ENCODE measurements at places on chromosomes 6 and 20.
A peak's percentile ranks its signal among the peaks of the same experiment; 100 is the strongest.

- no peak for DNase-seq
These were observed 33.9 kb downstream of the SUN5 start for GRCh38 chr20:32970115-32970972.

DNA sequence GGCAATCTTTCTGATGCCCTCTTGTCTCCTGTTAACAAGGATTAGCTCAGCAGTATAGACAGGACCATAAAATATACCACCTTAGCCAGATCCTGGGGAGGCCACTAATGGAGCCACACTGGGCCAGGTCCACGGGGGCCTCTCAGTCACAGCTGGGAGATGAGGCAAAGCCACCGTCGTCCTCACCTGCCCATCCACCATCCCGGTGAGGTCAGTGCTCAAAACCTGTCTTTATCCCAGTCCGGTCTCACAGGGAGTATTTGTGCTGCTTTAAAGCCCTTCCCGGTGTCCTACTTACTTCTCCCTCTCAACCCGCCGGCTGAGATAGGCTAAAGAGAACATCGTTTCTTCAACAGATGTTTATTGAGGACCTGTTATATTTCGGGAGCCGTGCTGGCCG lies 104.3 kb downstream of the EDN3 start:
- no peak for DNase-seq

- no peak for DNase-seq
These were observed 370 bp downstream of the CDH22 start for GRCh38 chr20:46307999-46308257.

DNA sequence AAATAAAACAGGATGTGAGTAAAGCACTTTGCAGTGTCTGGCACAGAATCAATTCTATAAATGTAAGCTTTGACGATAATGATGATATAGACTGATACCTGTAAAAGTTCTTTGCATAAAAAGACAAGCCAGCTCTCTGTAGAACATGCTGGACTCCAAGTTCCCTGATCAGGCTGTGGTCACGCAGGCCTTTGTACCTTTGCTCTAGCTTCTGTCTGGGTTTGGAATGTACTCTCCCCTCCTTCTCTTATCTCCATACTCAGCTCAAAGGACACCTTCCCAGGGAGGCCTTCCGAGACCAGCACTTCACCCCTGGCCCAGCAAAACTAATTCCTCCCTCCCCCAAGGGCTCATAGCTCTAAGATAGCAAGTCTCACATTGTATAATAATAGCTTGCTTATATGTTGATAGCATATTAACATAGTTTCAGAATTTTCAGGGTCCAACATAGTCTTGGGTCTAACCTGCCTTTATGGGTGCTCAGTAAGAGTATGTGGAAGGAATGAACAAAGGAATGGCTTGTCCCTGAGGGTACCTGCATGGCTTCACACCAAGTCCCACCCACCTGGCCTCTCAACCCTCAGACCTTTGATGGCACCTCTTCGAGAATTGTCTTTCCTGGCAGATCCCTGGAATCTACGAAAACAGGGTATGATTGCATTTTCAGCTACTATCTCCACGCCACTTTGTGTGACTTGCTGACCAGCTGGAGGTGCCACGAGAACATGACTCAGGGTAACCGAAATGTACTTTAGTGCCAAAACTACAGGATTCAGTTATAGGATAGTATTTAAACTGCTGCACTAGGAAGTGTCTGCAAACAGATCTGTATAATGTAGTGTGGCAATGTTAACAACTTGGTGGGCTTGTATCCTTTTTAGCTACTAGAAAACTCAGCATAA lies 41.7 kb upstream of the PIM1 start:
- DNase-seq = no peak

DNA sequence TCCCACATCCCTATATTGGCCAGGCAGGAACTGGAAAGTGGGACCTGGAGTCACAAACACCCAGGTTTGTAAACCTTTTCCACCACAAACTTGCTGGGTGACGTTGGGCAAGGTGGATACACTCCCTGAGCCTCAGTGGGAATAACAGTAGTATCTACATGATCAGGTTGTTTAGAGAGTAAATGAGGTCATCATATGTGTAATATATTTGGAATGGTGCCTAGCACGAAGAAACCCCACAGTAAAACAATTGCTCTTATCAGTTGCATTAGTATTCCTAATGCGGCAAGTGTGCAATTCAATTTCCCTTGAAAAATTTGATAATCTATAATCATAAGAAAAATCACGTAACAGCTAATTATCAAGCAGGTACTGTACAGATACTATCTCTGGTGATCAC lies 51.9 kb downstream of the HIVEP2 start:
- no peak for DNase-seq

DNA sequence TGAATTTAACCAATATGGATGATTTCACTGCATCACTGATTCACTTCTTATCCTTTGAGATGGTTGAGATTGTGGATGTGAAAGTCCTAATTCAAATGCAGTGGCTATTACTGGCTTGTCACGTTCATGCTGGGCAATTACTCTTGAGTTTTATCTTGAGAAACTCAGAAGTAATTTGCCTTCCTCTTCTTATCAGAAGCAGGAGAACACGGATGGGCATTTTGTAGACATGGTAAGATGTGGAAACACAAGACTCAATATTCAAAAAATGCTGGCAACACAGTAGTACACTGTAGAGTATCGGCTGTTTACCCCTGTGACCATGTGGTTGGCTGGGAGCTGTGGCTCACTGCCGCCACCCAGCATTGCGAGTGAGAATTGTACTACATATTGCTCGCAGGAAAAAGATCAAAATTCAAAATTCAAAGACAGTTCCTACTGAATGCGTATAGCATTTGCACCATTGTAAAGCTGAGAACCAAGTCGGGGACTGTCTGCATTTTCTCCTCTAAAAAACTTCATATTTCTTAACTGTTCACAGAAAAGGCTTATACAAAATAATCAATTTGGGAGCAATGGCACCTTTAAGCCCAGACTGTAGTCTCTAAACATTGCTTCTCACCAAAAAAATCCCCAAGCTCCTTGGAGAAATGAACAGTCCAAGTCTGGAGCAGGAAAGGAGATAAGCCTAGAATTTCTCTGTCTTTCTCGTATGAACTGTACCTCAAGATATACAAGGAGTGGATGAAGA lies 61.9 kb upstream of the ELOVL5 start:
- no peak for DNase-seq

GRCh38 chr6:106136845-106137244 lies 50.7 kb downstream of the PRDM1 start:
- DNase-seq = no peak

DNA sequence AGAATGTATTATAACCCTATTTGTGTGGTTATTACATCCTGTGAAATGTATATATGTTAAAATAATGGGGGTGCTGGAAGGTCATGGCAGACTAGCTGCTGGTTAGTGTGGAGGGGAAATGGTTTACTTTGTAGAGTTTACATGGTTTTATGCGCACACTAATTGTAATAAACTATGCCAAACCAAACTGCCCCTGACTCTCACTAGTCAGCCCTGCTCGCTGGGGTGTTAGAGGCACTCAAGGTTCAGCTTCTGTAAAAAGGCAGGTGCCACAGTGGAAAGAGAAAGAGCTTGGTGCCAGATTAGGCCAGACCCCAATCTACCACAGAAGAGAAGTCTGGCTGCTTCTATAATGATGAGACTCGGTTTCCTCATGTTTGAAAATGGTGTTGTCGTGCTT lies 52.7 kb downstream of the GOPC start:
- DNase-seq = peak; percentile 10

DNA sequence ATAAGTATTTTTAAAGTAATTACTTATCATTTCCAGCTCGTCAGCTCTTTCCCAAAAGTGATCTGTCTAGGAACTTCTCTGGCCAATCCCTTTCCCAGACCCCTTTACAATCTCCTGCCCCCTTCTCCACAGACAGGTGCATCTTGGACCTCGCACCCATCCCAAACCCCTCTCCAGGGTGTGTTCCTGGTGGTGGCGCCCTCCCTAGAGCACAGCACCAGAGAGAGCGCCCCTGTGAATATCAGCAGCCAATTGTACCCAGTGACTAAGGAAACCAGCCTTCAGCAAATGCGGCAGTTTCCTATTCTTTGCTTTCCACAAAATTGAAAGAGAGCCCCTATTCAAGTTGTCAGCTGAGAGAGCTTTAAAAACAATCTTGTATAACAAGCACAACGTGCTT lies 157.7 kb downstream of the RNASET2 start:
- no peak for DNase-seq

GRCh38 chr20:58401162-58401561 lies 12.1 kb downstream of the VAPB start:
- no peak for DNase-seq

GRCh38 chr6:44289726-44290260 lies 19.5 kb downstream of the TMEM151B start:
- no peak for DNase-seq

DNA sequence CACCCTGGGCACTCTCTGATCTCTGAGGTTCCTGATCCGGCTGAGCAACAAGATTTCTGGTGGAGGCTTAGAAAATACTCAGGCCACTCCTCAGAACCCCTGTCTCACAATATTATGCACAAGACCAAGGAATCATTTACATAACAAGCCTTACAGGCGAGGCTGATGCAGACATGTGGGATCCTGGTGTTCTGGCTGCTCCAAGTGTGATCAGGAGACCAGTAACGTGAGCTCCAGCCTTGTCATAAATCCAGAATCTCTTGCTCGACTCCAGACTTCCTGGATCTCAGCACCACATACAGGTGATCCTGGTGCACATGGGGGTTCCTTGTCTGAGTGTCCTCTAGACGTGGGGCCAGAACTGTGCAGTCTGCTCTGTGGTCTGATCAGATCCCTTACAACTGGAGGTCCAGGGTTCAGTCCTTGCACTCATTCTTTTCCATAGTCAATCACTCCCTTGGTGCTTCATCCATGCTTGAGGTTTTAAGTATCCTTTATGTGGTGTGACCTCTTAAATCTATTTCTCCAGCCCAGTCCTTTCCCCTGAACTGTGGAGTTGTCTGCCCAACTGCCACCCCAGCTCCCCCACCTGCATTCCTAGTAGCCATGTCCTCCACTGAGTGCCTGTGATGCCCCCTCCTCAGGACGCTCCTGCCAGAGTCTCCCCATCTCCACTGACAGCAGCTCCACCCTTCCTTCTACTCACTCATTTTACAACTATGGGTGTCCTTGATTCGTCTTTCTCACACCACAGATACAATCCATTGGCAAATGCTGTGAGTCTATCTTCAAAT lies 5.1 kb downstream of the HLA-C start:
- DNase-seq = no peak

GRCh38 chr6:15317934-15318902 lies 72.3 kb downstream of the JARID2 start:
- no peak for DNase-seq

DNA sequence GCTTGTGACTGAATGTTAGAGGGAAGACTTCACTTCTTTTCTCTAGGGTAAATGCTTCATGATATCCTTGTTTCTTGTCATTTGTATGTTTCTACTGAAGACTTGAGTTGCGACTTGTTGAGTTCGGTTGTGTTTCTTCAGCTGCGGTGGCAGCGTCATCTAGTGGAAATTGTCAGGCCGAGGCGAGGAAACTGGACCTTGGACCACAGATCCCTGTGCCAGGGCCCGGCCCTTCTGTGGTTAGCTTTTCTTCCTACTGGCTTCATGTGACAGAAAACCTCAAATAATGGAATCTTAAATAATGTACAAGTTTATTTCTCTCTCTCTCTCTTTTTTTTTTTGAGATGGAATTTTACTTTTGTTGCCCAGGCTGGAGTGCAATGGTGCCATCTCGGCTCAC lies 12.4 kb downstream of the MTHFD1L start:
- DNase-seq = no peak

DNA sequence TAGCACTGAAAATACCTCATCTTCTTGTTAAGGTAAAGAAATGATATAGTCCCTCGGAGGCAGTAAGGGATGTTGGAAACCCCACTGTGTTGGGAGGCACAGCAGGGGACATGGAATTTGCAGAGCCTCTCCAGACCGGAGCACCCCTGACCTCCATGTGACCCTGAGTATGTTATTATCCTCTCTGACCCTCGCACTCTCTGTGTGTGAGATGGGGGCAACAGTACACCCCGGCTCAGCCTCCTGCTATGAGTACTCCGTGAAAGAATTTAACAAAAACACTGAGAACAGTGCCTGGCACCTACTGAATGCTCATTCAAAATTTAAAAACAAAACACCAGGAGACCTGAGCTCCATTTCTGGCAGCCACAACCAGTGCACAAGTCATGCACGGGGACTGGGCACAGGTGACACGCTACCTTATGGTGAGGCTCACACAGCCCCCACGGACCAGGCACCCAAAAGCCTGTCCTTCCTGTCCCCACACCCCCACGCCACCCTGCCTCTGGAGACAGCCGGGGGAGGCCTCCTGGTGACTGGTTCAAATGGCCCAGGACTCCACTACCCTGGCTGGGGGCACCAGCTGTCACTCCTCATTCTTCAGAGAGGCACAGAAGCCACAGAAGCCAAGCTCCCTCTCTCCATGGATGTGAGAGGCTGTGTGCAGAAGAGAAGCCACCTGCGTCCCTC lies 6.1 kb downstream of the NINL start:
- no peak for DNase-seq

GRCh38 chr6:32112431-32112980 lies 3.4 kb upstream of the TNXB start:
- DNase-seq = no peak

- DNase-seq = no peak
These were observed 164.5 kb downstream of the CD83 start for GRCh38 chr6:14281811-14282660.

GRCh38 chr6:5034328-5034727 lies 30.5 kb upstream of the RPP40 start:
- no peak for DNase-seq

GRCh38 chr6:14743474-14744211 lies 502.2 kb upstream of the JARID2 start:
- no peak for DNase-seq

- no peak for DNase-seq
These were observed 146.5 kb downstream of the ZMYND8 start for GRCh38 chr20:47209982-47210381.

- no peak for DNase-seq
These were observed 32.9 kb upstream of the RPL7L1 start for GRCh38 chr6:42846505-42846904.

DNA sequence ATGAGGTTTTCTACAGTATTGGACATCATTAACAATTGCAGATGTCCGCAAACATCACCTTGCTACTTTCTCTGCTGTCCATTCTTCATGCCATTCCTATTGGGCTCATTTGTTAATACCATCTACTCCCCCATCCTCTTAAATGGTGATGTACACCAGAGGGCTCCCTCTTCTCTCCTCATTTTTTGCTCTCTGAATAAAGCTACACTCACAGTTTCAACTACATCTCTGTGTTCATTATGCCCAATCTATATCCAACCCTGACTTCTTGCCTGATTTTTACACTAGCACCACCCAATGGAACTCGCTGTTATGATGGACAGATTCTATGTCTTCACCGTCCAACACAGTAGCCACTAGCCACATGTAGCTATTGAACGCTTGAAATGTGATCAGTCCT lies 288.1 kb upstream of the ID4 start:
- no peak for DNase-seq

Data from NCI-H1417 (cell line).